ENCODE measurements at places on chromosomes 6 and 20.

DNA sequence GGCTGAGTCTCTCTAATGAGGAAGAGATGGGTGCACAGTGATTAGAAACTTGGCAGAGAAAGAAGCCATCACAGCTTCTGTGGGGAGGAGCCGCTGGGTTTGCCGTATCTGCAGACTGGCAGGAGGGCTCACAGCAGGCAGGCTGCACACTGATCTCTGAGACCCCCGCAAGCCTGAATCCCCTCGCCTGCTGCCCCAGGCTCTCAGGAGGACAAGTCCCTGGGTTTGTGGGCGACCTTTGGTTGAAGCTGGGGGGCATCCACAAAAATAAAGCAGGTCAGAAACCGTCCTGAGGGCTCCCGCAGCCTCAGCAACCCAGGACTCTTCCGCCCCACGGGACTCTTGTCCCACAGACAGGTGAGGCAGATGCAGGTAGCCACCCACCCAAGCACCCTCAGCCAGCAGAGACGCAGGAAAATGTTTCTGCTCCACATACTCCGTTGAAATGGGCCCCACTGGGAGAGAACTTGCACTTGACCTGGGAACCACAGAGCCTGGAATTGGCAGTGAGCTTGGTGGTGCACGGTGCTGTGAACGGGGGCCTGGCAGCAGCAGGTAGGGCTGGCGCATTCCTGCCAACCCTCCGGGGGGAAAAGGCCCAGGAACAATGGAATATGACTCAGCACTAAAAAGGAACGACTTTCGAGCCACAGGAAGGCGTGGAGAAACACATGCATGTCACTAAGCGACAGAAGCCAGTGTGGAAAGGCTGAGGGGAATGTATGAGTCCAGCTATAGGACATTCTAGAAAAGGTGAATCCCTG, 89.9 kb downstream of the YTHDF1 start:
- DNase-seq = no peak

- no peak for DNase-seq
Observed at GRCh38 chr6:169070506-169071176, 183.0 kb downstream of the THBS2 start.

DNA sequence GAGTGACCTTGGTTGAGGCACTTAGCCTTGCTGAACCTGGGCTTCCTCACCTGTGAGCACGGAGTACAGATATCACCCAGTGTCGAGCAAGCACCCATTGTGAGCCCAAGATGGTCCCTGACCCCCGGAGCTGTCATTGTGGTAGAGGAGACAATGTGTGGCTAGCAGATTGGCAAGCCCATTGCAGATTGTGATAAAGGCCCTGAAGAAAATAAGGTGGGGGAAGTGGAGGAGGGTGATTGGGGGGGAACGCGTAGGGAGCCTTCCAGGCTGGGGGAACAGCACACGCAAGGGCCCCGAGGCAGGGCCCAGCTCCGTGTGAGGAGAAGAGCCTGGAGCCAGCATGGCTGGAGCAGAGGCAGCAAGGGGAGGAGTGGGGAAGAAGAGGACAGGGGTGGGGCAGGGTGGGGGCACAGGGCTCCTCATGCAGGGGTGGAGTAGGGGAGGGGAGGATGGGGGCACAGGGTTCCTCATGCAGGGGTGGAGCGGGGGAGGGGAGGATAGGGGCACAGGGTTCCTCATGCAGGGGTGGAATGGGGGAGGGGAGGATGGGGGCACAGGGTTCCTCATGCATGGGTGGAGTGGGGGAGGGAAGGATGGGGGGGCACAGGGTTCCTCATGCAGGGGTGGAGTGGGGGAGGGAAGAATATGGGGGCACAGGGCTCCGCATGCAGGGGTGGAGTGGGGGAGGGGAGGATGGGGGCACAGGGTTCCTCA, 7.0 kb downstream of the CEBPB start:
- DNase-seq = no peak

DNA sequence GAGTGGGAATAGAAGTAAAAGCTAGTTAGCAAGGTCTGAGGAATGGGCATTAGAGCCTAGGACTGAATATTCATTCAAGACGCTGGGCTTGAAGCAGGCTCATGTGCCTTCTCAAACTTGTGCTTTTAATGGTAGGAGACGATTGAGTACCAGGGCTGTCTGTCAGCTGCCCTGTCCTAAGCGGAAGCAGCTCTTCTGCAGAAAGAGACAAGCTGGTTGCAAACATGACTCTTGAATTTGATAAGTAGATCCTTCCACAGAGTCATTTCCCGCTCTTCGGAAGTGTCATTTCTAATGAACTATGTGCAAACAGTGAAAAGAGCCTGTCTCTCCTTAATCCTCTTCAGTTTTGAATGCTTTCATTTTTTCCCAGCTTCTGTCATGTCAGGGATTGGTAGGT, 176.4 kb downstream of the TFAP2B start:
- no peak for DNase-seq

- DNase-seq = no peak
Observed at GRCh38 chr6:24010133-24010532, 115.9 kb upstream of the NRSN1 start.

GRCh38 chr6:25706314-25707014, 48.1 kb upstream of the SLC17A4 start:
- DNase-seq = no peak

DNA sequence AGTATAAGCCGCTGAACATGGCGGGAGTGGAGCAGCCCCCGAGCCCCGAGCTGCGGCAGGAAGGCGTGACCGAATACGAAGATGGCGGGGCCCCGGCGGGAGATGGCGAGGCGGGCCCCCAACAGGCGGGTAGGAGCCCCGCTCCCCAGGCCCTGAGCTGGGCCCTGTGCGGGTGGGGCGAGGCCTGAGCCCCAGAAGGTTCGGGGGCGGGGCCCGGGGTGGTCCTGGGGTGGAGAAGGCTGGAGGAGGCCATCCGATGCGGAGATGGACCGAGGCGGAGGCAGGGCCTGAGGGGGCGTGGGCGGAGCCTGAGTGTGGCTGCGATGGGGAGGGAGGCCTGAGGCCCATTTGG, 7.1 kb downstream of the L3MBTL1 start:
- DNase-seq = no peak

- DNase-seq = no peak
Observed at GRCh38 chr6:150695652-150696051, 96.0 kb downstream of the PLEKHG1 start.

DNA sequence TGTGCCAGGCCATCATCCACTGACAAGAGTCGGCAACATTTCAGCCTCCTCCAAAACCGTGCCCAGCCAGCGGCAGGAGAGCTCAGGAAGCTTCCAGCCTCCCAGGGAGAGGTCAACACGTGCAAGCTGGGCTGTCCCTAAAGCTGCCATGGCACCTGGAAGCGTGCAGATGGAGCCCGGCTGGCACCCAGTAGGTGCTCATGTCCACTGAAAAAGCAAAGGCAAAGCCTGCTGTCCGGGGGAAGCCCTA, 14.4 kb upstream of the TLDC2 start:
- no peak for DNase-seq

- no peak for DNase-seq
Observed at GRCh38 chr6:116127771-116128493, 2.0 kb upstream of the COL10A1 start.

DNA sequence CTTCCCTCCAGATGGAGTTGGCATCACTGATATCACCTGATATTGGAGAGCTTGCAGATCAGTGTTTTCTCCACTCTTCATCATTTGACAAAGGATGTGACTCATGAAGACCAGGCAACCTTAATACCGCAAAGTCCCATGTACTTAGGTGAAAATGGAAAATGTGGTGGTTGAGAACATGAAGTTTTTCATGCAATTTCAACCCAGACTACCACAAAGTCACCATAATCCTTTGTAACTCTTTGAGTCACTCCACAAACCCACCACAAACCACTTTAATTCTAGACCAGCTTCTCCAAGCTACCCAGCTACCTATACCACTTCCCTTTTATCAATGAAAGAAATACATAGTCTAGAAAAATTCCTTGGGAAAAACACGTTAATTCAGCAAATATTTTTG, 7.1 kb downstream of the NHLRC1 start:
- peak; percentile 49 for DNase-seq

- DNase-seq = no peak
Observed at GRCh38 chr20:54548849-54549248, 73.5 kb downstream of the DOK5 start.

- no peak for DNase-seq
Observed at GRCh38 chr6:143039548-143039947, 21.1 kb upstream of the AIG1 start.

DNA sequence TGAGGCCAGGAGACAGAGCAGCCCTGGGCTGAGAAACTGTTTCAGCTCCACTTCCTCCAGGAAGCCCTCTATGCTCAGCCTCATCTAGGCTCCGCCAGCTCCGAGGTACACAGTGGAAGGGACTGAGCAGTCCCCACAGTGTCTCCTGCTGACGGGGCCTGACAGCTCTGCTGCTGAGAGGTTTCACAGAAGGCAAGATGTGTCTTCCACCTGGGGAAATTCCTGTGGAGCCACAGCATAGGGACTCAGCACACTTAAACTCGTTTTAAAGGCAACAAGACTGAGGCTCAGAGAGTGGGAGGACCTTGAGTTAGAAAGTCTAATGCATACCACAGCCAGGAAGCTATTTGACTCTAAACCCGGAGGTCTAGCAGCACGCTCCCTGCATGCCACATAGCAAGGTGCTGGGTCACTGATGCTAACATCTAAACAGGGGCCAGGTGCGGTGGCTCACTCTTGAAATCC, 6.8 kb downstream of the ADA start:
- DNase-seq = peak; percentile 44
